GF-D8 (cell line): ENCODE measurements at places on chromosomes 4 and X.

DNA sequence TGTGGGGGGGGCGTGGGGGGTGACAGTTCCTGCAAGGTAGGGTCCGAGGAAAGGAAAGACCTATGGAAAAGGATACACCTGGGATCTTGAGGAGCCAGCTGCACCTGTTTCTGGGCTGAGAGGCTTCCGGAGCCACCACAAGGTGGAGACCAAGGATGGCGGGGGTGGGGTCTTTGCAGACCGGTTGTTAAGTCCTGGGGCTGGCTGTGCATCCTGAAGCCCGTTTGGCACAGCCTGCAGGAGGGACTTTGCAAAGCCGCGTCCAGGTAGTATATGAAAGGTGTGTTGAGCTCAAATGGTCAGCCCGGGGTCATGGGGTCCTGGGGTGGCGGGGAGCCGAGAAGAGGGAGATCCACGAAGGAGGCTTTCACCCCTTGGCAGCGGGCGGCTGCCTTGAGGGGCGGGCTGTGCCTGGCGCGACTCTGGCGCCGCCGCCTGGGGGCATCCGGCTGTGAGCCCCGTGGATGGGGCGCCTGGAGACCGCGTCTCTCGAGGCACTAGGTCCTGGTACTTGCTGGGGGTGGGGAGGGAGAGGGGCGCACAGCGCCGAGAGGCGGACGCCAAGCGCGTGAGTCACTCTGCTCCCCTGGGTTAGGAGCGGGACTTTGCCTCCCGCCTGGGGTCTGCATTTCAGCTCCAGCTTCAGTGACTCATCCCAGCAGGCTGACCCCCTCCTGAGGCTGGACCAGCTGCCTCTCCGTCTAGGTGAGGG is 58.2 kb upstream of the DYNLT3 start:
- no peak for DNase-seq

- DNase-seq: no peak
These were observed 35.5 kb downstream of the CCNI start for GRCh38 chr4:77040270-77040669.

- DNase-seq: no peak
These were observed 16.6 kb upstream of the HPGD start for GRCh38 chr4:174538876-174539250.

GRCh38 chr4:17427991-17428390 is 83.9 kb downstream of the QDPR start:
- no peak for DNase-seq

- DNase-seq: no peak
These were observed 8.8 kb downstream of the CHST7 start for GRCh38 chrX:46582325-46582724.

DNA sequence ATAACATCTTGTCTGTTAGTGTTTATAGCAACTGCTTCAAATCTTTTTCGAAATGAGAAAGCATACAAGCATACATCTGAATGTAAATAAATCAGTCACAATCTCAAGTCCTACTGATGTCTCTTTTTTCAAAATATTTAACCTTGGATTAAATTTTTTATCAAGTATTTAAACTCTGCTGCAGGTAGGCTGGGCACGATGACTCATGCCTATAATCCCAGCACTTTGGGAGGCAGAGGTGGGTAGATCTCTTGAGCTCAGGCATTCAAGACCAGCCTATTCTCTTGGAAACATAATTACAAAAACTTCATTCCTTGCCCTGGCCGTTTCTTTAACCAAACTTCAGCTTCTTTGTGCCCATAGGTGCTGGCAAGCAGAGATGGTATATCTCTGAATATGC is 540.3 kb upstream of the GALNT7 start:
- no peak for DNase-seq

DNA sequence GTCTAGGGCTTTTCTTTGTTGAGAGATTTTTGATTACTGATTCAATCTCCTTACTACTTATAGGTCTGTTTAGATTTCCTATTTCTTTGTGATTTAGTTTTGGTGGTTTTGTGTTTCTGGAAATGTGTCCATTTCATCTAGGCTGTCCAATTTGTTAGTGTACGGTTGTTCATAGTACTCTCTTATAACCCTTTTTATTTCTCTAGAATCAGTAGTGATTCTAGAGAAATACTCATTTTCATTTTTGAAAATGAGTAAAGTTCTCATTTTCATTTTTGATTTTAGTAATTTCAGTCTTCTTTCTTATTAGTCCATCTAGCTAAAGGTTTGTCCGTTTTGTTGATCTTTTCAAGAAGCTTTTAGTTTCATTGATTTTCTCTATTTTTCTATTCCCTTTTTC is 7.5 kb downstream of the IL13RA1 start:
- DNase-seq: no peak

DNA sequence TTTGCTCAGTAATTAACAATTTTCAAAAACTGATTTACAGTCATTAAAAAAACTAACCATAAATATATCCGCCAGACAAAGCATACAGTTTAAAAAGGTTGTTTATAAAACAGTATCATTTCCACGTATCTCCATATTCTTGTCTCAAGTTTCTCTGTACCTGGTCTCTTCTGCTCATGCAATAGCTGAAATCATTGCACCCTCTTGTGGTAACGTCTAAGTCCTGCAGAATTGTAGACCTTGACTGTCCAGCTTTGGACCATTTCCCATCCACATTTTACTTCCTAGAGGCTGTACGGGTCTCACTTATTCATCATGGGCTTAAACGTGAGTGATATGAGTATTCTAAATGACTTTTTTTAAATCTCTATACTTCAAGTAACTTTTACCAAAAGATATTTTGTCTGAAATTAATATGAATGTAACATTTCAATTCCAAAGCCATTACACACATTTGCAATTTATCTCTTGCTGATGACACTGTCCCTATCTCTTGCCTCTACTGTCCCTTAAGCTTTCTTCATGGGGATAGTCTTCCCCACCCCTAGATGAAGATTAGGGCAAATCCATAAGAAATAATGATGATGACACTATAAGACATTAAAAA is 118.5 kb downstream of the BTC start:
- DNase-seq: no peak

- no peak for DNase-seq
These were observed 145.3 kb downstream of the ATRX start for GRCh38 chrX:77640702-77641101.

- no peak for DNase-seq
These were observed 142.3 kb upstream of the SLIT2 start for GRCh38 chr4:20109391-20109790.

GRCh38 chr4:30943356-30943755 is 223.2 kb downstream of the PCDH7 start:
- no peak for DNase-seq

GRCh38 chrX:101595739-101596419 is 21.9 kb downstream of the ARMCX6 start:
- DNase-seq: no peak

DNA sequence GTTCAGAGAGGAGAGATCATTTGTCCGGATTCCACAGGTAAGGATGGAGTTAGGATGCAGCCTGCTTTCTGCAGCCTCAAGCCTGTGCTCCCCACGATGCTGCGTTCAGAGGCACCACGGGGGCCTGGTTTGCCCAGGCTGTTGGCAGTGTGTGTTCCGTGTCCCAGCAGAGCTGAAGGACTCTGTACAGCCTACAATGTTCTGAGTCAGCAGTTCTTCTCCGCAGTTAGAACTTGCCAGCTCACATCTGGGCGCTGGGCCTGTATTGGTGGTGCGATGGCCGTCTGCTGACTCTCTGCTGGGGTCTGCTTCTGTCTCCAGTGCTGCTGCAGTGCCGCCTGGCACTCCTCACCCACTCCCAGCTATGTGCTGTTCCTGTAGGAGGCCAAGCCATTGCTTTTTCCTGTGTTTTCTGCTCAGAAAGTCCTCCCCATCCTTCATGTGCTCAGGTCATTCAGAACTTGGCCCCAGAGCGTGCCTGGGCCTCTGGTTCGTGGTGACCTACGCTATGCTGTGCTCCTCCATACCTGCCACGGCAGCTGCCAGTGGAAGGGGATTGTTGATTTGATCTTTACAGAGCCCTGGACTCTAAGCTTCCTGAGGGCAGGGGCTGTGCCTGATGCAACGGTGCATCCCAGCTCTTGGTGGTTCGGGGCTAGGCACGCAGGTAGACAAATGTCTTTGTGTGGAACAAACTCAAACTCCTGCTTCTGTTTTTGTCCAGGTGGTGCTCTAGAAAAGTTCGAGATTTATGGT is 42.6 kb upstream of the TADA2B start:
- no peak for DNase-seq

GRCh38 chrX:129945131-129945530 is 37.3 kb upstream of the BCORL1 start:
- DNase-seq: no peak

- no peak for DNase-seq
These were observed 128.6 kb downstream of the ARHGAP6 start for GRCh38 chrX:11537141-11537540.

DNA sequence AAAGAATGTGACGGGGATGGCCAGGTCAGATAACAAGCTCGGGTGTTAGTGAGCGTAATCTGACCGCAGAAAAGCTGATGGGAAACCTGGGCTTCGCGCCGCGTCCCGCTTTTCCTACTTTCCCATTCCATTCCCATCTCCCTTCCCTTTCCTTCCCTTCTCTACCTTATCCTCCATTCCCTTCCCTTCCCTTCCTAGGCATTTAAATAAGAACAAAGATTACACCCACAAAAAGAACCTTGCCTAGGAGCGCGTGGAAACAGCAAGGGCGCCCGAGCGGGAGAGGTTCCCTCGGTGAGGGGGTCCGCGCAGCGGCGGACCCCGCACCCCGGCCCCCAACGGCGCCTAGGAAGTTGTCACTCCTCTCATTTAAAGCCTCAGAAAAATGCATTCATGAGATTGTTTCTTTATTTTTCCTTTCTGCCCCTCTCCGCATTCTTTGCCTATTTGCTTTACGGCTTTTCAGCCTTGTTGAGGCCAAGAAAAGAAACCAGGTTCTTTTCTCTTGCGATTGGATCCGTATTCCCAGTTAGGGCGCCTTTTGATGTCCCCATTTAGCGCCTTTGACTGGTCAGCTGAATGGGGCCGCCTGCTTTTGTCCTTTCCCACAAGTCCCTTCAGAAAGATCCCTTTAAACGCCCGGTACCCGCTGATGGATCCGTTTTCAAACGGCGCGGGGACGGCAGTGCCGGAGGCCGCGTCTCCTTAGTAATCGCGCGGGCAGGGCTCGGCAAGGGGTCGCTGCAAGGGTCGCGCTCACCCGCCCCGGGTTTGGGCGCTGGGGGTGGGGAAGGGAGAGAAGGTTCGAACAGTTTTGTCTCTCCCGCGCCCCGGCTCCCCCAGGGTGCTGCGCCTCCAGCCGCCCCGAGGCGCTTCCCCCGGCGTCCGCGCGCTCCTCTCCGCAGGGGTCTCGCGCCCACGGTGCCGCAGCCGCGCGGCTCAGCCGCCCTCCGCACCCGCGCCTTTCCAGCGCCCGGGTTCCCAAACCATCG is 54.1 kb upstream of the TMEM33 start:
- no peak for DNase-seq

GRCh38 chr4:129532573-129532972 is 436.6 kb downstream of the C4orf33 start:
- peak; percentile 84 for DNase-seq

DNA sequence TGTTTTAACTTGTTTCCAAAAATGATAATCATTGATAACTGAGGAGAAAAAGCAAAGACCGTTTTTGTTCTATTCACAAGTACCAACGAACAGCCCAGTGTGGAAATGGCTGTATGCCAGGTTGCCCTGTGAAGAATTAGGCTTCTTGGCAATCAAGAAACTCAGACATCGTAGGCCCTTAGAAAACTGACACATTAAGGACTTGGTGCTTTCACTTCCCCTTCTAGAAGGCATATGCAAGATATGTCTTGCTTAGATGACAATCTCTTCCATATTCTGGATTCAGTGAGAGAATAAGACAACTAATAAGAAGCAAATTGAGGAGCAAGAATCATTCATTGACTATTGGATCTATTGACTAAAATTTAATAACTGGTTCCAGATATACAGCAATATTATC is 56.6 kb downstream of the ANAPC10 start:
- no peak for DNase-seq

GRCh38 chr4:158825433-158826036 is 56.7 kb downstream of the FNIP2 start:
- no peak for DNase-seq

GRCh38 chr4:165325732-165326512 is 1.5 kb upstream of the MSMO1 start:
- peak; percentile 22 for DNase-seq

- DNase-seq: no peak
These were observed 2.9 kb upstream of the EIF1AX start for GRCh38 chrX:20144491-20144890.

- no peak for DNase-seq
These were observed 15.9 kb downstream of the RGS12 start for GRCh38 chr4:3308691-3309090.

DNA sequence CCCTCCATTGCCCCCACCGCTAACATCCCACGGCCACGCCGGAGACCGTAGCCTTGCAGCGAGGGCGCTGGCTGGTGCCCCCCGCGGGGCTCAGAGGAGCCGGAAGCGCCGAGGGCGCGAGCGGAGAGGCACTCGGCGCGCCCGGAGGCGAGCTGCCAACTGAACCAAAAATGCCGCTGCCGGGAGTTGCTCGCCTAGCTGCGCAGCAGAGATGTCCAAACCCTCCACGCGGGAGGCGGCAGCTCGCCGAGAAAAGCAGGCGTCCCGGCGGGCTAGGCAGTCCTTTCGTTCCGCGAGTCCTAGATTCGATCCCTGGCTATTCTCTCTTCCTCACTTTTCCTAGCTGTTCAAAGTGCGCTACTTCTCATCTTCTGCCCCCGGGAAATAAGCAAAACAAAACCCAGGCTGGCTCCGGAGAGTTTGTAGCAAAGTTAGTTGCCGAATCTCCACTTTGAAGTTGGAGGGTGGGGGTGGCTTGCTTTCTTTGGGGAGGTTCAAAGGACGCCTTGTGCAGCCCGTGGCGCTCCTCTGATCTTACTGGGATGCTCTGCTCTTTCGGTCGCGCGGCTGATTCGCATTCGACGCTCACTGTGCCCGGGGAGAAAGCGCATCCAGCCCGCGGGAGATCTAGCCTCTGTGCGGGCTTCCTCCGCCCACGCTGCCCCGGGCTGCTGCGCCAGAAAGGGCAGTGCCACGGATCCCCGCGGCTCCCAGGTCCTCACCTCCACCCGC is 723 bp downstream of the NKX6-1 start:
- no peak for DNase-seq

DNA sequence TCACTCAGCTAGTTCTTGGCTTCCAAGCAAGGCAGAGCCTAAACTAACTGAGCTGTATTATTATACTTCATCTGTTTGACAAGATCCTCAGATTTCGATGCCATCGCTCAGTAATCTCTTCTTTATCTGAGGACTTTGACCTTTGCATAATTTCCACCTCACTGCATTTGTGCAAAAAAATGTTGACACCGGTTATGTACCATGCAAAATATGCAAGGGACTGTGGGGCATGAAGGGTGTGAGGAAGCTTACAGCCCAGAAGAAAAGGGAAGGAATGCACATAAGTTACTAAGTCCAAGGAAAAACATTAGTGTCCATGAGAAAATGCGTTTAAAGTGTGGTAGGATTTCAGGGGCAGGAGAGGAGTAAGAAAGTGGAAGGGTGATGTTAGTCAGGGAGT is 295.4 kb downstream of the PACRGL start:
- no peak for DNase-seq

- no peak for DNase-seq
These were observed 180.4 kb upstream of the RASGEF1B start for GRCh38 chr4:81652069-81652478.
